NCI-H460 (cell line): ENCODE measurements at places on chromosomes 1 and 21.

DNA sequence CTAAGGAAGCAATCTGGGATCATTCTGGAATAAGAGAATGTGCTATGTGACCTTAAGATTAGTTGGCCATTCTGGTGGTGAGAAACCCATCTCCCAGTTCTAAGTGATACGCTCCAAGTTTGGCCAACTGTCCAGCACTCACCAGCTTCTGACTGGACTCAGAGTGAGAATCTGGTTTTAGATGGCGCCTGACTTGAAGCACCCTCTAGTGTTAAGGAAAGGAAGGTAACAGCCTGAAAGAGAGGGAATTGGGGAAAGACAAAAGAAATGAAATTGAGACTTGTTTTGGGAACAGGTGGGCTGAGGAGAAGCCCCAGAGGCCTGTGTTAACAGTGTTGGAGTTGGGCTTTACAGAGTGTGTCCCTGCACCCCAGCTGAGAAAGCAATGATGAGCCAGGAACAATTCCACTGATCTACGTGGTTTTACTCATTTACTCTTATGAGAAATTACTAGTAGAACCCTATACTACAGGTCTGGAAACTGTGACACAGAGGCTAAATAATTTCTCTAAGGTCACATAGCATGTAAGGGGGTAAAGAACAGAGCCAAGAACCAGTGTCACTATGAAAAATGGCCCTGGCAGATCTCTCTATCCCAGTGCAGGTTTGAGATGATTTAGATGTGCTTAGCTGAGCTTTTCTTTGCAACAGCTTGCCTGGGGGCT is 9.3 kb upstream of the FCAMR start:
- DNase-seq, result peak; percentile 24

- peak; percentile 53 for DNase-seq
Observed at GRCh38 chr1:47388891-47389238, 27.2 kb upstream of the FOXE3 start.

- DNase-seq, result no peak
Observed at GRCh38 chr1:29671446-29672356, 435.4 kb downstream of the PTPRU start.

DNA sequence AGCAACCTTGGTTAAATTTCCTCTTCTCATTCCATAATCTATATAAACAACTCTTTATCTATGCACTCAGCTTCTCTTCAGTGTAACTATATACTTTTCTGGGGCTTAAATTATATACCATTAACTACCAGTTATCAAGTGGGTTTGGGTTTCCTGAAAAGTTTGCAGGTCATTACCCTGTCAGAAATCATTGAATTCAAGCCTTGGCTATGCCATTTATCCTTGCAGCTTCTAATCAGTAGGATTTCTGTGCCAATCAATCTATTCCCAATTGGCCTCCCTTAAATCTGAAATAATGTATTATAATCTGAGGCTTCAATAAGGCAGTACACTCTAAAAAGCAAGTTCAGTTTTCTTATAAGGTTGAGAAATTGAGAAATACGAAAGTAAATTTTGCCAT is 466.5 kb downstream of the NCAM2 start:
- DNase-seq, result no peak

DNA sequence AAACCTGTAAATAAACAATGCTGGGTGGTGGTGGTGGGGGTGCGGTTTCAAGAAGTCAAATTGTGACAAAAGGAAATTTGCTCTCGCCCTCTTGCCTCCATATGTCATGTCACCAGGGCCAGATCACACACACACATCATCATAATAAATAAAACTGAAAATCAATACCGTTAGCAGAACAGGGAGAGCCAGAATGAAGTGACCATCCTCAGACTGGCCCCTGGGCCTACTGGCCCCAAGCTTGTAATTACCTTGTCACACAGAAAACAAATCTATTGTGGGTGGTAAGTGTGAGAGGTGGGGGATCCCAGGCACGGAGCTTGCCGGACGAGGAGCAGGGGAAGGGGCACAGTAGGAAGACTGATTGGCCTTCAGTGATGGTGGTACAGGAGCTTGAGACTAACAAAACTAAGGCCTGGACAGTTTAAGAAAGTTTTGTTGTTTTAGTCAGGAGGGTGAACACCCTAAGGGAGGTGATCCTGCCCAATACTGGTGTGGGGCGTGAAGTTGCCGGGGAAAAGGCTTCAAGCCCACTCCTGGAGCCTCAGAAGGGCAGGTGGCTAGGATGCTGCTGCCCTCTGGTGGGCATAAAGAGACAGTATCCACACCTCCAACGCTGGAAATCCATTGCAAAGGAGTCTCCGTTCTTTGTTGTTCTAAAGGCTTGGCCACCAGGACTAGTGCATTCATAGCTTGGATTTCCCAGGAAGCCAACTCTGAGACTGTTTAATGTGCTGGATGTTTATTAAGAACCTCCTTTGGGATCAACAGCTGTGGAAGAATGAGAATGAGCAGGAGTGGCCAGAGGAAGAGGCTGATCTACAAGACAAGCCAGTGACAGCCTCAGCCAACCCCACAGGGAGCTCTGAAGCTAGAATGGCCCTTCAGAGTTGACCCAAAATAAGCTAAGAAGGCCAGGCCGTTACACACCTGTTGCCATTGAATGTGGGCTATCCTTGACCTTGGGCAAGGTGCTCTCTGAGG is 8.1 kb upstream of the C1orf216 start:
- peak; percentile 49 for DNase-seq

GRCh38 chr21:45322960-45323461 is 35.3 kb upstream of the POFUT2 start:
- no peak for DNase-seq

DNA sequence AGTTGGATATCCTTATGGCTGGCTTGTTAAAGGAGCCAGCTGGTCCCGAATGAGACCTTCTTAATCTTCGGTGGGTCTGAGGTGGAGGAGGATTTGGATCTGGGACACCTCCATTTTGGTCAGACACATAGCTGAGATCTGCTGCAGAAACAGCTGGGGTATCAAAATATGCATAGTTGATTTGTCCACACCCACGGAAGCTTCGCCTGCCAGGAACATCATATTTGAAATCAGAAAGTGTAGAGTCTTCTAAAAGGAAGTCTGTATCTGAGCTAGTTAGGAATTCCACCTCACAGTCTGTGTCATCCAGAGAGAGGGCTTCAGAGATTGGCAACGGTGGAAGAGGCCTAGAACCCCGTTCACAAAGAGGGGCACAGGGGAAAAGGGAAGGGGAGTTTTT is 12.3 kb downstream of the ERRFI1 start:
- no peak for DNase-seq

DNA sequence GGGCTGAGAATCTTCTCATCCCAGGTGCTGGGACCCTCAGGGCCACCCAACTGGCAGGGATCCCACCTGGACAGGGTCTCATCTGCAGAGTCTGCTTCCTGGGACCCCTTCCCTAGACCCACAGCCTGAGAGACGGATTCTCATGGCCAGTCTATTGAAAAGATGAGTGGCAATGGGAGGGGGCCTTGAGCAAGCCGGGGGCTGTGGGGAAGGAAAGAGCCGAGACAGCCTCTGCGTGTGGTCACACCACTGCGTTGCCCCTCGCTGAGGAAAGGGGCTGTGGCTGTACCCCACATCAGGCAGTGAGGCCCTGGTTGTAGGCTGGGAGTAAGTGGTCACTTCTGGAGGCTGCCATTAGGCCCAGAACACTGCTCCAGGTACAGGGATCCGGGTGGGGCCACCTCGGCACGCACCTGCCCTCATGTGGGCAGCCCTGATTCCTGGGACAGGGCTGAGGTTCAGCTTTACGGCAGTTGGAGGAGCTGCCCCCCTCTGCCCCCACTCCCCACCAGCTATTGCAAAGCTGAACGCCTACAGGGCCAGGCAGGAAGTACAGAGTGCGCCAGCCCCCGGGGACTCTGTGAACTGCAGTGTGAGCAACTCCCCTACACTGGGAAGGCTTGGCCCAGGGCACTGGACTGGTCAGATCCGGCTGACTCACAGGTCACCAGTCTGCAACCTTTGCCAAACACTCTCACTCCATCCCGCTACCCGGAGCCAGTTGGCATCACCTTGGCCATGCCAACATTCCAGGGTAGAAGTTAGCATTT is 106.9 kb downstream of the RIPK4 start:
- no peak for DNase-seq

DNA sequence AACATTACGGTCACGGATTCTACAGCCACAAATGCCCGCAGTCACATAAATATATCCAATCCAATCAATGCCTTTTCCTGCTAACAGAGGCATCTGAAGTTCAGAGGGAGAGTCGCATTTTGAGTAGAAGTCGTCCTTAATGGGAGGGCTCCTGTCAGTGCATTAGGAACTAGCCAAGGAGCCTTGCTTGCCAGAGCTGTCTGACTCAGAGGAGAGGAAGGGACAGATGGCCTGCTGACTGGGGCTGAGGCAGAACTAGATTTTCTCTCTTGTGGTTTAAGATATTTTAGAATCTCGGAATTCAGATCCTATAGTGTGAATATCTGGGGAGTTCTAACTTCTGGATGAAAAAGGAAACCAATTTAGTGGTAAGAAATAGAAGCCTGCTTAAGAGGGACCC is 10.6 kb downstream of the XKR8 start:
- DNase-seq, result no peak

DNA sequence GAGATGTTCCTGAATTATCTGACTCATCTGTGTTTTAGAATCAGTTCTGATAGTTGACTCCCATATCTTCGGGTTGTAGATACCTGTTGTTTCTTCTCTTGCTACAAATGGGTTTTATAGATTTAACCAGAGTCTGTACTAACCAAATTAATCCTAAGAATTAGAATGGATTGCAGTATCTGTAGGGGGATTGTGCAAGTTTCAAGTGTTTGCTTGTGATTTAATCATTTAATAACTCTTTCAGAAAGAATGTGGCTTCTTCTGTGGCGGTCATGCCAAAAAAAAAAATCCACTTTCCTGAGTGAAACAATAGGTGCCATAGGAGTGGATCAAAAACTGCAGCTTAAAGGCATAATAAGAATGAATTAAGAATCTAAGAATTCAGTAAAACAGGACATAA is 9.4 kb downstream of the IPO9 start:
- no peak for DNase-seq

DNA sequence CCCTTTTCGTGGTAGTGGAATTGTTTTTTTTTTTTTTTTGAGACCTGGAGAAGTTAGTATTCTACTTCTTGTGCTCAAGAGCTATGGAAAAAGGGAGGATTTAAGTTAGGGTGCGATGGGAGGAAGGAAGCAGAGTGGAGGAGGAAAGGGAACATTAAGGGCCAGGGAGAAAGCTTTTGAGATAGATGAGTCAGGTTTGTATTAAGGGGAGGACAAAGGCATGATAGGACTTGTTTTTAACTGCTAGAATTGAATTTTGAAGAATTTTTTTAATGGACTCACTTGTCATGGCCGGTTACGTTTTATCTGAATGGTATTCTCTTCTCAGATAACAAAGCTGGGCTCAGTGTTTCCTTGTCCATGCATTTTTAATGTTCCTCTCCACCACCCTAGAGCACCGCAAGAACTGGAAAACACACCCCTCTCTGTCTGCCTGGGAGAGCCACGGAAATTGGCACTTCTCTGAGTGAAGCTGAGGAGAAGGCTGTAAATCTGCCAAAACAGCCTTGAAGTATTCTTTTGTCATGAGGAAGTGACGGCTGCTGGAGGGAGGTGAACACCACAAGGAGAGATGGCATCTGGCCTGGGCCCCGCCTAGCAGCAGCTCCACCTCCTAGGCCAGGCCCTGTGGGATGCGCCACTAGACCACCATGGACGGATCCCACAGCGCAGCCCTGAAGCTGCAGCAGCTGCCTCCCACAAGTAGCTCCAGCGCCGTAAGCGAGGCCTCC is 3.5 kb downstream of the NIPAL3 start:
- no peak for DNase-seq

DNA sequence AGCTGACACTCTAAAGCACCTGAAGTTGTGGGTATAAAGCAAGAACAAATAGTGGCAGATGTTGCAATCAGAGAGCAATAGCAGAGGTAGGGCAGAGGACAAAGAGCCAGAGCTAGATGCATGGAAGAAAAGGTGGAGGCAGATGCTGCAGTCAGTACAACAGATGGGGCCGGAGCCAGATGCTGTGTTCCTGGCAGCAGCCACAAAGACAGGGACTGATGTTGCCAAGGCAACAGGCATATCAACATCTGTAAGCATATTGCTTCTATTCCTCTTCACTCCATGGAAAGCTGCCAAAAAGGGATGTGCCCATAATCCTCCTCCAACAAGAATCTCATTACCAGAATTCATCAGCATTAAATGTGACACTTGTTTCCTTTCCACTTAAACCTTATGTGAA is 108.0 kb downstream of the TNNI3K start:
- no peak for DNase-seq

GRCh38 chr1:157438146-157438545 is 114.2 kb downstream of the FCRL5 start:
- no peak for DNase-seq

DNA sequence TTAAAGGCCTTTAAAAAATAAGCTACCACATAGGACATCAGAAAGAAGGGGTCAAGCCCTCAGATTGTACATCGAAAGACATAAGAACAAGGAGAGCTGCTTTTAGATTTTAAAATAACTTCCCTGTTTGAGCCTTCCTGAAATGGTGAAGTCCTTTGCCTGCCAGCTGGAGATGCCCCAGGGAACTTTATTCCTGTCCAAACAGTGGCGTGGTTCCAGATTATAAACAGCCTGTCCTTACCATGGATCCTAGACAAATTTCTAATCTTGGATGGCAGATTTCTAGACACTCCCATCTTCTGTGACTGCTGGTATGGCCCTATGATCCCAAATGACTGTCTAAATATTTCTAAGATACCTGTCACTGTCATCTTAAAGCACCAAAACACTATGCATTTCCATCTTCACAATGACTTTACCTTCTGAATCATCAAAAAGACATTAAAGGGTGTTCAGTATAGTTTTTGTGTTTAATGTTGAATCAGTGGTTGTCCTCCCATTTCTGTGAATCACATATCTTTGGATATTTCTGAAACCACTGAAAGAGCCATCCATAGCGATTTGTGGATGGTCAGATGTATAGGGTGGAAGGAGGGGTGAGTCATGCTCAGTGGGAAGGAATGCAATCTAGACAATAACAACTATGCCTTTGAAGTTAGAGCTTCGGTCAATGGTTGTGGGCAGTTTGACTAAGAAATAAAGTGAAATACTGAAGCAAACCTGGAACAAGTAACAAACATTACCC is 23.2 kb downstream of the ILDR2 start:
- no peak for DNase-seq

DNA sequence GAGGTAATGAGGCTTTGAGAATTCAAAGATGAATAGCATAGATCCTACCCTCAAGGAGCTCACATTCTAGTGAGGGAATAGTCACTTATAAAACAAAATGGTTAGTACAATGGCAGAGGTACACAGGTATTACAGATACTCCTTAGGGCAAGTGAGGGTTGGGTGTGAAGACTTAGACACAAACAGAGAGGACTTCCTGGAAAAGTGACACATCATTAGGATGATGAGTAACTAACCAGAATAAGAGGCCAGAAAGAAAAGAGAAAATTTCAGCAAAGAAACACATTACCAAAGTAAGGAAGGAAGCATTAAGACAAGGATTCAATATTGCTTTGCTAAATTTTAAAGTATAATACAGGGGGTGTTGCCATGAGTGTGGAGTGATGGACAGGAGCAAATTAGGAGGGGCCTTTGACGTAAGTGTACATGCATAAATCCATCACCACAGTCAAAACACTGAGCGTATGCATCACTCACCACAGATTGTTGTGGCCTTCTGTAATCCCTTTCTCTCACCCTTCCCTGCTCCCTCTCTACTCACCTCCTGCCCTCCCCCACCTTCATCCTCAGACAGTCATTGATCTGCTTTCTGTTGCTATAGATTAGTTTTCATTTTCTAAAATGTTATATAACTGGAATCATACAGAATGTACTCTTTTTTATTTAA is 7.9 kb downstream of the CD53 start:
- no peak for DNase-seq

- DNase-seq, result no peak
Observed at GRCh38 chr1:107954719-107955415, 10.1 kb downstream of the VAV3 start.
